ENCODE measurements at places on chromosomes 1 and 21.
A peak's percentile ranks its signal among the peaks of the same experiment; 100 is the strongest.

DNA sequence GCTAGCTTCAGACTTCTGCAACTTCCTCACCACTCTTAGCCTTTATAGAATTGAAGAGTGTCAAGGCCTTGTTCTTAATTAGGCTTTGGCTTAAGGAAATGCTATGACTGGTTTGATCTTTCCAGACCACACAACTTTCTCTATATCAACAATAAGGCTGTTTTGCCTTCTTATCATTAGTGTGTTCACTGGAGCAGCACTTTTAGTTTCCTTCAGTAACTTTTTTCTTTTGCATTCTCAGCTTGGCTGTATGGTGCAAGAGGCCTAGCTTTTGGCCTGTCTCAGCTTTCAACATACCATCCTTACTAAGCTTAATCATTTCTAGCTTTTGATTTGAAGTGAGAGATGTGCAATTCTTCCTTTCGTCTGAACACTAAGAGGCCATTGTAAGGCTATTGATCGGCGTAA is 8.6 kb downstream of the PRKACB start:
- DNase-seq, result no peak

- no peak for DNase-seq
These were observed 21.3 kb upstream of the ZNF326 start for GRCh38 chr1:89973471-89974127.

DNA sequence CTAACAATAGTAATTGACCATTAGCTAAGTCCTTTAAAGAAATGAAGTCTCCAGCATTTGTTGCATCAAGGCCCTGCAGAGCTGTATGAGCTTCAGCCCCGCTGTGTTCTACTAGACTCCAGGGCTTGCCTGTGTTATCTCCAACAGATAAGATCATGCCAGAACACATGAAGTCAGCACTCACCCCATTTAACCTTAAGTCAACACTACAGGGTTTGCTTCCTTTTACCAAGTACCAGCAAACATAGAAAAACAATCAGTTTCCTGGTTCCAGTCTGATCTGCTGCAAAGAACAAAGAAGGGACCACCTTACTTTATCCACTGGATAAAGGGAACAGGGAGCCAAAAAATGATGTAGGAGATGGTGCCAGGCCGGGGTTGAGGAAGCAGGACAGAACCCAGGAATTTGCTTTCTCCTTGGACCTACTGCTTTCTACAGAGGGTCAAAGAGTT is 41.3 kb upstream of the ENAH start:
- no peak for DNase-seq

DNA sequence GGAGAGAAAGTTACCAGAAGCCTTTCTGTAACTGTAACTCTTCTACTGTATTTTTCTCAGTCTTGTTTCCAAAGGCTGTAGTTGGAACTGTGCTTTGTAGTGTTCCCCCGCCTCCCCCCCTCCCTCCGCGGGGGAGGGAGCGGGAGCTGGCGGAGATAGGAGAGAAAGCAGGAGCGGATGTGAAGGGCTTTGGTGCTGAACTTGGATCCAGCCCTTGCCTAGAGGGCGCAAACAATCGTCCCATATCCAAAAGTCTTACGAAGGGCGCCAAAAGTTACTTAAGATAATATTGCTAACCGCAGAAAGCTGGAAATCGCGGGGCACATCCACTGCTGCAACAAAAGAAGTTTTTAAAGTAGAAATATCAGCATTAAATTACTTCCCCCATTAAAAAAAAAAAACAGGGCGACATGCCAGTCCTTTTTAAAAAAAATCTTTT is 2.4 kb upstream of the NFIA start:
- DNase-seq, result no peak

DNA sequence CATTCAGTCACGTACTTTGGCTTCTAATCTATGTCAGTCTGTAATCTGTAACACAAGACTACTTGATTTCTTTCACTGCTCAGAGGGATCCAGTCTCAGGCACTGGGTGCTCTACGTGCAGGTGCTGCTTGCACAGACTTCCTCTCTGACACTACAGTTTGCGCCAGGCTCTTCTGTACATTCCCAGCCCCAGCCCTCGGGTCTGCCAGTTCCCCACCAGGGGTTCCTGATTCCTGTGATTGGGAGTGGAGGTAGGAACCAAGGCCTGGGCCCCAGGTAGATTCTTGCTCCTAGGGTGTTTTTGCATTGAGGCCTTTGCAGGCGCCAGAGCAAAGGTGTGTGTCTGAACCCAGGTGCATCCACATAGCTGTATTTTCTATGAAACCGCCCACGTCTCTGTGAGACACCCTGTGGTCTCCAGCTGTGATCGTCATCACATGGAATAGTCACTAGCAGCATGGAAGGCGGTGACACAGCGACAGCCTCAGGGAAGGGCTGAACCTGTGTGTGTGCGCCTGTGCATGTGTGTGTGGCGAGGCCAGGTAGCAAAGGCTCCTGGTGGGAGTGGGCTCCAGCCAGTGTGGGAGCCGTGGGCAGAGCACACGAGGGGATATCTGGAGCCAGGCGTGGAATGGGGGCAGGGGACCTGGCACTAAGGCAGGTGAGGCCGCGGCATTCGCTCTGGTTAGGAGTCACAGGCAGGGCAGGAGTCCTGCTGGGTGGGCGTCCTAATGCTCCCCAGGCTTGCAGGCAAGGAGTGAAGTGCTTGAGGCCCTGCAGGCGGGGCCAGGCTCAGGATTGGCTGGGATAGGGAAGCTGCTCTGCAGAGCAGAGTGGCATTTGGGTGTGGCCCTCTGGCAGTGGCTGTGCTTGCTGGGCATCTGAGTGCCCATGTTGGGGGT is 5.2 kb downstream of the GJC2 start:
- DNase-seq, result no peak

GRCh38 chr1:41122851-41123518 is 101.5 kb upstream of the SLFNL1 start:
- DNase-seq, result peak; percentile 64

DNA sequence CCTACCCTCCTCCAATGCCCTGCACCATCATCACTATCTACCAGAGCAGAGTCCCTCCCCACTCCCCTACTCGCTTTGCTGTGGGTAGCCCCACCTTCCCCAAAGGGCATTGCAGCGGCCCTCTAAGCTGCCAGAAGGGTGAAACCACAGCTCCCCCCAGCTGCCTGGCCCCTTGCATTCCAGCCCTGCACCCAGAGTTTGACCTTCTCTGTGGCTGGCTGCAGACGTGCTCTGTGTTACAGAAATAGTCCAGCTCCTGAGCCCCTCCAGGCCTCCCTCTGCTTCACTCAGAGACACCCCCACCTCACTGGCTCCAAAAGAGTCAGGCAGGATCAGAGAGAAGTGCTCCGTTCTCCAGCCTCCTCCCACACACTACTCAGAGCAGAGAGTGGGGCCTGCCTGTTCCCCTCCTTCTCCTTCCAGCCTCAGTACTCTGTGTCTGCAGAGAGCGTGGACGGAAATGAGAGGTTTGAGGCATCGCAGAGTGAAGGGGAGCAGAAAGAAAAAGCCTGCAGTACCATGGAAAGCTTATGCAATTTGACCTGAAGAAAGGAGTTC is 63.2 kb downstream of the PLEKHA6 start:
- no peak for DNase-seq

DNA sequence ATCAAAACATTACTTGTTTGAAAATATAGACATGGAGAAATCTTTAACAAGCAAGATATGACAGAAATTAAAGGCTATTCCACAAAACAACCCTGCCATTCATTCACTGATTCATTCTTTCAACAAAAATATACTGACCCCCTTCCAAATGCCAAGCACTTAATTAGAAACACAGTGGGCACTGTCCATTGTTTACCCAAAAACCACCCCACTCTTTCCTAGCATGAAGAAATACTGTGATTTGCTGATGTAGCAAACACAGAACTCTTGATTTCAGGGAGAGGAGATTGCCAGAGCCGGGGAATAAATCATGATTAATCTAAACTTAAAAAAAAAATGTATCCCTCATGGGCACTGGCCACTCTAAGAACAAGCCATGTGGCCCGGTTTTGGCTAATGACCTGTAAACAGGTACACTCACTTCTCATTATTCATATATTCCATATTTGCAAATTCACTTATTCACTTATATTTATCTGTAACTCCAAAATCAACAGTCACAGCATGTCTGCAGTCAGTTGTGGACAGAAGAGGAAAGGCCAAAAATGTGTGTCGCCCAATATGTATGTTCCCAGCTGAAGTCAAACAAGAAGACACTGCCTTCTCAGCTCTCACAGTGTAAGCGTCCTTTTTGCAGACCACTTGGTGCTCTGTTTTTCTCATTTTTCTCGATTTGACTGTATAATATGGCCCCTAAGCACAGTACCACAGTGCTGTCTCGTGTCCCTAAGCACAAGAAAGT is 133.1 kb downstream of the SMYD3 start:
- no peak for DNase-seq

GRCh38 chr1:95520390-95520789 is 286.4 kb downstream of the RWDD3 start:
- DNase-seq, result no peak

GRCh38 chr1:238582816-238583215 is 692.1 kb upstream of the ZP4 start:
- DNase-seq, result no peak

DNA sequence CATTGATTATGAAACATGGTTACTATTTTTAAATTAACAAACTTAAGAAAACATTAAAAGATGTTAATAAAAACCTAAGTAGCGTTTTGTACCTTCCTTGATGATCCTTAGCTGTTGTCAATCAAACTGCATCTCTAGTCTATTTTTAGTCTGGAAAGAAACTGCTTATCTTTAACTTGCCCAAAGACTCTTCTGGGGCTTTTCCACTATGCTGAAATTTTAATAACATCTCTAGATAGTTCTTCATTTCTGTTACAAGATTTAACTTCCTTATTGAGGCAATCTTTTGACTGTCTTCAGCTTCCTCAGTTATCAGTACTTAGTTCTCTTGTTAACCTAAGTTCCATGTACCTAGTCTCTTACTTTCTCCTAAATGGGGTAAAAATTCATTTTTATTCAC is 135.9 kb upstream of the HMCN1 start:
- DNase-seq, result peak; percentile 61

GRCh38 chr1:145886390-145886789 is 724 bp upstream of the ANKRD35 start:
- no peak for DNase-seq

DNA sequence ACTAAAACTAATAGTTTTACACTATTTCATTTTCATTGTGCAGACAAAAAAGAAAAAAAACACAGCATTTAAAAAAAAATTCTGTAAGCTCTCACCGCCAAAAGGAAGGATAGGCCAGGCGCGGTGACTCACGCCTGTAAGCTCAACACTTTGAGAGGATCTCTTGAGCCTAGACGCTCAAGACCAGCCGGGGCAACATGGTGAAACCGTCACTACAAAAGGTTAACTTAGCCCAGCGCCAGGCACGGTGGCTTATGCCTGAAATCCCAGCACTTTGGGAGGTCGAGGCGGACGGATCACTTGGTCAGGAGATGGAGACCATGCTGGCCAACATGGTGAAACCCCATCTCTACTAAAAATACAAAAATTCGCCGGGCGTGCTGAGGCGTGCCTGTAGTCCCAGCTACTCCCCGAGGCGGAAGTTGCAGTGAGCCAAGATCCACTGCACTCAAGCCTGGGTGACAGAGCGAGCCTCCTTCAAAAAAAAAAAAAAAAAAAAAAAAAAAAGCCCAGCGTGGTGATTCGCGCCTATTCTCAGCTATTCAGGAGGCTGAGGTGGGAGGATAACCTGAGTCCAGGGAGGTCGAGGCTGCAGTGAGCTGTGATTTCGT is 14.3 kb upstream of the SPEN start:
- DNase-seq, result peak; percentile 93

DNA sequence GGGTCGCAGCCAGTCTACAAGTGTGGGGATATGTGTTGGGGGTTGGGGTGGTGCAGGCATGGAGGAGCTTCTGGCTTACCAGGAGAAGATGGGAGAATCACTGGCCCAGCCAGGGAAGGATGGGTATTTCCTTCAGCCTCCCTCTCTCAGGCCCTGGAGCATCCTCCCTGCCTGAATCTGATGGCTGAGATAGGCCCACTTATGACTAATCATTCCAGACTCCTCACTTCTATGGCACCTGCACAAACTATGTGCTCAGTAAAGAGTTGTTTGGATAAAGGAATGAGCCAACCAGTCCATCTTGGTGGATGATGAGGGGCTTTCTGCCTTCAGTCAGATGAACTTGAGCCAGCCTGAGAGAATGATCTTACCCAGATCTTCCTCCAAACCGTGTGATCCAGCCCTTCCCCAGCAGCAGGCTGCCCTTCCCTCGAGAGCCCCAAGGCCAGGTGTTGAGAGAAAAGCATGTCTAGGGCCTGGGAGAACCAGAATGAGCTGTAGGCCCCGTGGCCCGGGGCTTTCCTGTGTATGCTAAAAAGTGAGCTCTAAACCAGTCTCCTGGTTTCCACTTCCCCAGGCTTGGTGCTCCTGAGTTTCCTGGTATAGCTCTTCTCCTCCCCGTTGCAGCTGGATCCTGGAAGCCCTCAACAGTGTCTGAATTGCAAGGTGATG is 1.3 kb downstream of the GPA33 start:
- no peak for DNase-seq

DNA sequence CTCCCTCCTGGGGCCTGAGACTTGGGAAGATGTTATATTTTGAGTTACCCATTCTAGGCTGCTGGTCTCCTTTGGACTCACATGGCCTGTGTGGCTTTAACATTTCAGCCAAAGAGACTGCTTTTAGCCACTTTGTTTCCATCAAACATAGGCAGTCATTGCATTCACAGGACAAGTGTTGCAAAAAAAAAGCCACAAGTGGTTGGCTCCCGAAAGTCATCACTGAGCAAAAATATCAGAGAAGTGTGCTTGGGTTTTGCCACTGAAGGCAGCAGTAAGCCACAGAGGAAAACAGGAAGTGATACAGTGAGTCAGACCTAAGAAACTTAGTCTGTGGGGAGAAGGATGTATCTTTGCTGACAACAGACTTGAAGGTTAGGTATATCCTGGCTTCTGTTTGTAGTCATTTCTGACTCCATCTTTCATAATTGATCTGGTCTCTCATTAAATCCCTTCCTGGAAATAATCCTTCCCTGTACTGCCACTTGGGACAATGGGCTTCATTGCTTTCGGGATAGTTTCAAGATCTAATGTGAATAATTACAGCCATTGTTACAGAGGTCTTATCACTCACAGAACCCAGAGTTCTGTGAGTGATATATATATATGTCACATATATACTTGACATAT is 80.9 kb downstream of the COLGALT2 start:
- peak; percentile 76 for DNase-seq

- no peak for DNase-seq
These were observed 19.0 kb upstream of the MPC2 start for GRCh38 chr1:167955915-167956314.

DNA sequence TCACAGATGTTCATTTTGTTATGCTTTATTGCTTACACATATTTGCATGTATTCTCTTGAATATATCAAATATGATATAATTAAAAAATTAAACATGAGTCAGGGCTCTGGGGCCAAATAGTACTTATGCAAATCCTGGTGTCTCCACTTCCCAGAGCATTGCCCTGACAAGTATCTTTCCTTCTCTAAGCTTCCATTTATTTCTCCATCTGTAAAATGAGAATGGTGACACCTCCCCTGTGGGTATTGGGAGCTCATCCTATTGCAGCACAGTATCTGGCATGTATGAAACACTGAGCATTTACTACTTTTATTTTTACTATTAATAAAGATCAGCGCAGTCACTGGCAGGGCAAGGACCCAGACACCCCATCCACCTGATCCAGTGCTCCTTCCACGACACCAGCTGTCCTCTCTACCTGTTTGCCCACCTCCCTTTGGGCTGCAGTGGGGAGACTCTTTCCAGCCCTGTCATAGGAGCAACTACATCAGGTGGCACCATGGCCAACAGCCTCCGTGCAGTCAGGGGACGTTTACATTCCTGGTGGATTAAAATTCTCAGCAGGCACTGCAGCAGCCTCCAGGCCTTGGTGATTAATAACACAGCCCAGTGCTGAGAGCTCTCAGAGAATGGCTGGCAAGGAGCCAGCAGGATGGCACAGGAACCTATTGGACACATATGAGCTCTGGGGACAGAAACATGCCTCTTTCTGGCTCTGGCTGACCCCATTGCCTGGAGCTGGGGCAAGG is 113.0 kb downstream of the DMRTB1 start:
- DNase-seq, result peak; percentile 57
